ENCODE measurements at places on chromosomes 7 and 10. TPM values are rescaled to one million over a fixed set of nuclear protein-coding genes. Genes with fewer than 3 reads are reported as not detected.

GRCh38 chr10:33055625-33056024 lies 97.6 kb upstream of the ITGB1 start:
- no peaks in the 10 kb centered on the region for H3K36me3 ChIP-seq
- H3K27me3 ChIP-seq = no peaks in the 10 kb centered on the region
- no peak overlapping the region for H3K27ac ChIP-seq
- no peak overlapping the region for H3K4me3 ChIP-seq

GRCh38 chr7:45580053-45580872 lies 6.1 kb downstream of the ADCY1 start:
- no peak overlapping the region for H3K27ac ChIP-seq
- peaks cover 9% of the 10 kb centered on the region for H3K4me1 ChIP-seq
- peaks cover 30% of the 10 kb centered on the region for H3K27me3 ChIP-seq
- no peak overlapping the region for H3K4me3 ChIP-seq

DNA sequence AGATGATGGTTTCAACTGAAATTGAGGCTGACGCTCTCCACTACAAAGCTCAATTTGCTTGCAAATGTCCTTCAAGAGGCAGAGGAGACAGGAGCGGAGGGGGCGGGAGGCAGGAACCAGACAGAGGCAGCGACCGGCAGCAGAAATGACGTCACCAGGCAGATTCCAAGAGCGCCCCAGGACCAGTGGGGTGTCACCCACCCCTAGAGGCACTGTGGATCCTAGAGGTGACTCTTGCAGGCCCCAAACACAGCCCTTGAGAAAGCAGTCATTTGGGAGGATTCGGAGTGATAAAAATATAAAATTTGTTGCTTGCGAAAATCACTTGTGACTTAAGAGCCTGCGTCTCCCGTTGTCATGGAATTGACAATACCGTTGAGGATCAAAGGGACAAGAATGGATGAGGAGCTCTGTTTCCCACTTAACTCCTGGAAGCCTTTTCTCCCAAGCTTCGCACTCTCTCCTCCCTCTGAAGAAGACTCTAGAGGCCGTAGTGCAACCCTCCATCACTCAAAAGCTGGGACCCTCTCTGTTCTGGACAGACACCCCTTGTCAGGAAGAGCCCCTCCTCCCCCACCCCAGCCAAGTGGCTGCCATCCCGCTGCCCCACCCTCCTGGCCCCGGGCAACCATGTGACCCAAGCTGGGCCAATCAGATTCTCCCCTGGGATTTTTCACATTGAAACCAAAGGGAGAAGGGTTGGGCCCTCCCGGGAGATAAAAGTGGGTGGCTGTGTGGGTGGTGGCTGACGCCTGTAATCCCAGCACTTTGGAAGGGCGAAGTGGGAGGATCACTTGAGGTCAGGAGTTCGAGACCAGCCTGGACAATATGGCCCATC lies 16.3 kb upstream of the SLC29A4 start:
- no peak overlapping the region for H3K4me3 ChIP-seq
- no peaks in the 10 kb centered on the region for H3K36me3 ChIP-seq
- no peaks in the 10 kb centered on the region for H3K27me3 ChIP-seq

GRCh38 chr7:138661069-138661635 lies 40.0 kb downstream of the SVOPL start:
- ATAC-seq = no peak
- no peak overlapping the region for H3K27ac ChIP-seq
- H3K4me1 ChIP-seq = no peaks in the 10 kb centered on the region
- peaks cover 52% of the 10 kb centered on the region for H3K27me3 ChIP-seq

- peaks cover 24% of the 10 kb centered on the region for H3K4me1 ChIP-seq
- H3K4me3 ChIP-seq = peak overlapping the region; percentile 76
- H3K27ac ChIP-seq = peak overlapping the region; percentile 84
- no peaks in the 10 kb centered on the region for H3K27me3 ChIP-seq
- peaks cover 19% of the 10 kb centered on the region for H3K36me3 ChIP-seq
- peak; percentile 68 for ATAC-seq
Observed at GRCh38 chr10:112184052-112184371, 447 bp upstream of the GPAM start.

GRCh38 chr7:105196473-105196872 lies 182.5 kb downstream of the KMT2E start:
- H3K4me1 ChIP-seq = no peaks in the 10 kb centered on the region
- H3K4me3 ChIP-seq = no peak overlapping the region
- H3K36me3 ChIP-seq = peaks cover 9% of the 10 kb centered on the region
- H3K27me3 ChIP-seq = no peaks in the 10 kb centered on the region
- ATAC-seq = no peak

Gene UNCX
- total RNA-seq = not detected

GRCh38 chr10:7922707-7923106 lies 104.4 kb downstream of the TAF3 start:
- H3K4me1 ChIP-seq = no peaks in the 10 kb centered on the region
- no peak overlapping the region for H3K27ac ChIP-seq
- H3K4me3 ChIP-seq = no peak overlapping the region
- no peaks in the 10 kb centered on the region for H3K36me3 ChIP-seq

GRCh38 chr10:129971381-129972144 lies 7.5 kb upstream of the EBF3 start:
- peaks cover 100% of the 10 kb centered on the region for H3K27me3 ChIP-seq
- H3K27ac ChIP-seq = no peak overlapping the region
- peak; percentile 79 for ATAC-seq
- no peaks in the 10 kb centered on the region for H3K36me3 ChIP-seq
- H3K4me1 ChIP-seq = peaks cover 24% of the 10 kb centered on the region

DNA sequence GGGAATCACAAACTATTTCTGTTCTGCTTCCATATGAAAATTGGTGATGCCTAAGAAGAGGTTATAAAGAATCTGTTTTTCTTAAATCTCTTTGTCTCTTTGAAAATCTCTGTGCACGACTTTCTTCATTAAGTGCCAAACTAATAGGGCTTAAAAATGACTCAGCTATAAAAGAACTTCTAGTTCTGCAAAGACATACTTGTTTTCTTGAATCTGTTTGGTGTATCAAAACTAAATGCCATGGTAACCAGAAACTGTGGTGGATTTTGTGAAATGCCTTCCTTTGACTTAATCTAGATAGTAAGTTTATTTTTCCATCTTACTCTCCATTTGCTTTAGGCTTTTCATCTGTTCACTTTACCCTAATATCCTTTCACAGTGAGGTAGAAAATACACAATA lies 417.8 kb downstream of the PARD3 start:
- peak; percentile 43 for ATAC-seq
- H3K4me3 ChIP-seq = no peak overlapping the region
- H3K27me3 ChIP-seq = no peaks in the 10 kb centered on the region

Gene GOLGA7B
- total RNA-seq = 0.40 TPM

DNA sequence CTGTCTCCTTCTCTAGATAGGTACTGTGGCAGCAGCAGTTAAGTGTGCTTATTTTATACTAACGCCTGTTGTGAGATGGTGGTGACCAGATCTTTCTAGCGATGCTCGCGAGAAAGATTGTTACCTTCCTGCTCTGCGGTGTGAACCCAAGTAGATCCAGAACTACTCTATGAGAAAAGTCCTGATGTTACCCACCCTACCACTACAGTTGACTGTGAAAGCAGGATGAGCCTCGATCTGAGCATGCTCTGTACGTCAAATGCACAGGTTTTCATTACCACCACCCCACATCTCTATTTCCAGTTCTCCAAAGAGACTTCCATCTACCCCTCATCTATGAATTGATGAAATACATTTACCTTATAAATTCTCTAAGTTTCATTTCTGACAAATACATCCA lies 64.6 kb upstream of the KCTD7 start:
- ATAC-seq = no peak
- H3K36me3 ChIP-seq = peaks cover 35% of the 10 kb centered on the region
- no peaks in the 10 kb centered on the region for H3K4me1 ChIP-seq
- no peak overlapping the region for H3K4me3 ChIP-seq
- no peak overlapping the region for H3K27ac ChIP-seq
- H3K27me3 ChIP-seq = no peaks in the 10 kb centered on the region

DNA sequence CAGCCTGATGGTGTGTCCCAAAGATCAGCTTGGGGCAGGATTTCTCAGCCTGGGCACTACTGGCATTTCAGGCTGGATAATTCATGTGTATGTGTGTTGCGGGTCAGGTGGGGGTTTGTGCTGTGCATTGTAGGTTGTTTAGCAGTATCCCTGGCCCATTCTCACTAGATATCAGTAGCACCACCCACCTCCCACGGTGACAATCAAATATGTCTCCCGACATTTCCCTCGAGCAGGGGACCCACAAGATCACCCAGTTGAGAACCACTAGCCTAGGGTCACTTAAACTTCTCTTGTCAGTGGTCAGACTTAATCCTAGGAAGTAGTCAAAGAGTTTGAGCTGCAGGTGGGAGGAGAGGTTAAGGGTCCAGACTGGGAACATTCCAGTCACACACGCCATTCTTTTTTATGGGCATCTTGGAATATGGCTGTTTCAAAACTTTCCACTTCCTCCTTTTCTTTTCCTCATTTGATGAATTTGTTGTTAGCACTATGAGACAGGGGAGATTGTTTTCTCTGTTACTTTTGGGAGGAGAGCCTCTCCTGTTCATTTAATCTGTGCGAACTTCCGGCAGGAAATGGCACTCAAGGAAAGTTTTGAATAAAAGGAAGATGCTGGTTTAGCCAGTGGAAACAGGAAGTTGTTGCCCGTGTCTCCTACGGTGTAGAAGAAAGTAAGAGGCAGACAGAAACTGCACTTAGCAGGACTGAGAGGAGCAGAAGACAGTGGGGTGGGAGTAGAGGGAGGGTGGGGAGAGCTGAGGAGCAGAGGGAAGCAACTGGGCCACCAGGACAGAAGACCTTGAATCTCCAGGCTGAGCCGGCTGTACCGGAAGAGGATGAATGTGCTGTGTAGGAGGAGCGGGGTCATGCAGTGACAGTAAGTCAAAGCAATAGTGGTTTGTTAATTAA lies 17.6 kb upstream of the EXOC6 start:
- no peaks in the 10 kb centered on the region for H3K36me3 ChIP-seq
- H3K4me1 ChIP-seq = no peaks in the 10 kb centered on the region
- no peak overlapping the region for H3K27ac ChIP-seq
- peak overlapping the region; percentile 31 for H3K4me3 ChIP-seq
- no peaks in the 10 kb centered on the region for H3K27me3 ChIP-seq

DNA sequence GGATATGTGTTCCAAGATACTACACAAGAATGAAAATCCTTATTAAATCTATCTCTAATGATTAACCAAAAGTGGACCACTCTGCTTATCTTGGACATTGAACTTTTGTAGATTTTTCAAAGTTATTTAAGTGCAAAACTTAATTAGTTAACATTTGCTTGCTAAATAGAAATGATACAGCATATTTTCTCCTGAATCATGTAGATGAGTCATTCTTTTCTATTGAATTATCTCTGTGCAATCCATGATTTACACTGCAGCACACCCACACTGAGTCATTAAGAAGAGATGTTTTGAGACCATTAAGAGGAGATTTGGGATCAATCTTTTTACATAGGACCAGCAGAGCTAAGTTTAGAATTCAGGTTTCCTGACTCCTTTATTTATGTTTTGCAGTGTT lies 6.6 kb upstream of the ABCC2 start:
- no peaks in the 10 kb centered on the region for H3K36me3 ChIP-seq
- no peaks in the 10 kb centered on the region for H3K27me3 ChIP-seq
- peak; percentile 67 for ATAC-seq
- no peak overlapping the region for H3K4me3 ChIP-seq
- H3K4me1 ChIP-seq = peaks cover 4% of the 10 kb centered on the region
- no peak overlapping the region for H3K27ac ChIP-seq
